ENCODE measurements at places on chromosomes 4 and X. TPM values are rescaled to one million over a fixed set of nuclear protein-coding genes. Genes with fewer than 3 reads are reported as not detected.

The SPANXB1 gene
- 1.8 TPM for total RNA-seq

The SLC39A8 gene
- total RNA-seq = 11.0 TPM

The BOD1L1 gene
- 14.8 TPM for total RNA-seq

The OTC gene
- total RNA-seq = not detected

The UCP1 gene
- 0.07 TPM for total RNA-seq

The PROM1 gene
- total RNA-seq = 0.53 TPM

The PDS5A gene
- 22.6 TPM for total RNA-seq

The FGFBP2 gene
- total RNA-seq = not detected

The ADAMTS3 gene
- total RNA-seq = not detected

The PPEF1 gene
- total RNA-seq = 1.5 TPM

The MAGED2 gene
- 80.0 TPM for total RNA-seq
